ENCODE measurements at places on chromosomes 11 and 22.

- no peak for DNase-seq
Measured at GRCh38 chr22:17114173-17114897, 6.8 kb downstream of the TMEM121B start.

- no peak for DNase-seq
Measured at GRCh38 chr22:47144076-47144765, 381.8 kb downstream of the TBC1D22A start.

DNA sequence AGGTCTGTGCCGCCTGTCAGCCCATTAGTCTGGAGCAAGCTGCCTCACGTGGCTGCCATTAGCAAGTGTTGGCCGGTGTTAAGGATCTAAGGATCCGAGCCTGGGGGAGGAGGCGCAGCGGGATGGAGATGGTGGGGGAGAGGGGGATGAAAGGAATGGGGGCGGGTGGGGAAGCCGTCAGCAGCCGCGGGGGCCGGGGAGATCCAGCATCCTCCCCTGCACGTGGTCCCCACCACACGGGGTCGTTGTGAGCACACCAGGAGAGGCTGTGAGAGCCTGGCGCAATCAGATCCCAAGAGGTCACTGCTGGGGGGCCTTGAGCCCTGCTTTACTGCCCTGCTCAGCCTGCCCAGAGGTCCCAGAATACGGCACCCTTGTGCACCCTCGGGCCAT is 7.3 kb downstream of the CABP7 start:
- DNase-seq, result no peak

DNA sequence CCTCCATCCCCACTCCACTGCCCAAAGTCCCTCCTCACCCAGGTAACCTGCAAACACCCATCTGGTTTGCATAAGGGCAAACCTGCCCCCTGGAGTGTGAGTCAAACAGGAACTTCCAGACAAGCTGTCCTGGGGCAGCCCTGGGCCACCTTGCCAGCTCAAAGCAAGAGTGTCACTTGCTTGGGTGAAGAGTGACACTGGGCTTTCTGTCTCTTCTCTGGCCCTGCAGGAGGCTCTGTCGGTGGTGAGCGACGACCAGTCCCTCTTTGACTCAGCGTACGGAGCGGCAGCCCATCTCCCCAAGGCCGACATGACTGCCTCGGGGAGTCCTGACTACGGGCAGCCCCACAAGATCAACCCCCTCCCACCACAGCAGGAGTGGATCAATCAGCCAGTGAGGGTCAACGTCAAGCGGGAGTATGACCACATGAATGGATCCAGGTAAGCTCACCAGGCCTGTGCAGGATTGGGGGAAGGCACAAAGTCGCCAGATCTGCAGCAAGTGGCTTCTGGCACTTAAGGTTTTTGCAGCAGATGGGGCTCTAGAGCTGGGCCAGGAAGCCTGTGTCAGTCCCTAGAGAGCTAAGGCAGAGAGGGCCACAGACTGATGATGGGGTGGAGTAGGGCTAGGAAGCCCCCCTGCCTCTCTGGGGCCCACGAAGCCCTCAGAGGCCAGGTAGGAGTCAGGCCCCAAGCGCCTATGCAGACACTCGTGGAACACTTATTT is 64.2 kb downstream of the FLI1 start:
- no peak for DNase-seq

- no peak for DNase-seq
Measured at GRCh38 chr11:111776398-111777093, 10.4 kb upstream of the PPP2R1B start.

DNA sequence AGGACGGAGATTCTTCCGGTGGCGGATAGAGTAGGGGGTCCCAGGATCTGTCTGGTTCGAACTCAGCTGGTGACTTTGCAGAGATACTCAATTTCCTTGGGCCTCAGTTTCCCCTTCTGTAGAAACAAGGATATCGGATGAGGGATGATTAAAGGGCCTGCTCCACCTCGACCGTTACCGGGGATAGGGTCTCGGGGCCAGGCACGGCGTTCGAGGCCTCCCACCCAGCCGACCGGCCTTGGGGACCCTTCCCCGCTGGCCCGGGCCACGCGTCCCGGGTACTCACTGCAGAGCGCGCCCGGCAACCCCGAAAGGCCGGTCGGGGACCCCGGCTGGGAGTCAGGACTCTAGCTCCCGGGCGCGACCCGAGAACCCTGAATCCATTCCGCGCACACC is 321 bp downstream of the RHBDD3 start:
- no peak for DNase-seq

GRCh38 chr11:10743354-10744000 is 7.6 kb upstream of the CTR9 start:
- no peak for DNase-seq

DNA sequence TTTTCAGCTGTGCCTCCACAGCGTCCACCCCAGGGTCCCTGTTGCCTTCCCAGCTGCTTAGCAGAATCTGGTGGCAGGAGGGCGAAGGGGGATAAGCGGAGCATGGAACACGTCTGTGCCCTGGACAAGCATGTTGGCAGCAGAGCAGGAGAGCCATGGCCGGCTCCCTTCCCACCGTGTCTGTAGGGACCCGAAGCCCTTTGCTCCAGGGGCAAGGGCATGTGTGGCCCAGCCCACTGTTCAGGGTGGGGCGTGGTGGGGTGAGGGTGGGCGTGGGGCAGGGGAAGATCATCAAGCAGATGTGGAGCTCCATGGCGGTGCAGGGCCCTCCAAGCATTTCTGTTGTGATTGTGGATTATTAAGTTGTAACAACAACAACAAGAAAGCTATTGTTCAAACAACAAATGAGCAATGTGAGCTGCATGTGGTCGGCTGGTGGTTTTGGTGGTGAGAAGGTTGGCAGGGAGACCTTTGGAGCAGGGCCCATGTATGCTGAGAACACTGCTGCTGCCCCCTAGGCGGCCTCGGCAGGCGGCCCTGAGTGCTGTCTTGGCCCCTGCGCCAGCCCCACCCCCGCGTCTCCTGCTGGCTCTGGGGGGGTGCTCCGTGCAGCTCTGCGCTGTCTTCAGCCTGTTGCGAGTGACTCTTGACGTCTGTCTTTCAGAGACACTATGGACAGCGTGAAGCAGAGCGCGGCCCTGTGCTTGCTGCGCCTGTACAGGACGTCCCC is 50.9 kb downstream of the AP2A2 start:
- peak; percentile 73 for DNase-seq

- DNase-seq, result no peak
Measured at GRCh38 chr22:35375031-35375430, 5.9 kb upstream of the HMOX1 start.

Measured in putamen (tissue), 1 donor.